ENCODE measurements at places on chromosomes 3 and 15. TPM values are rescaled to one million over a fixed set of nuclear protein-coding genes. Genes with fewer than 3 reads are reported as not detected.

The FBXL2 gene
- total RNA-seq: 11.7 TPM

The CELSR3 gene
- 1.8 TPM for total RNA-seq

The CDC25A gene
- 7.9 TPM for total RNA-seq

The ZNF80 gene
- total RNA-seq: not detected

The TF gene
- 373 TPM for total RNA-seq

Measured in hepatocyte (in vitro differentiated cells).